Camera-type eye (tissue), 1 donor: ENCODE measurements at places on chromosomes 6 and 20. TPM values are rescaled to one million over a fixed set of nuclear protein-coding genes. Genes with fewer than 3 reads are reported as not detected.

The KCNQ2 gene
- 31.6 TPM for total RNA-seq

The BPIFA1 gene
- not detected for total RNA-seq

The FAXC gene
- 13.9 TPM for total RNA-seq

The ISM1 gene
- total RNA-seq: 0.99 TPM

The TCEA2 gene
- total RNA-seq: 41.7 TPM

The MAS1 gene
- total RNA-seq: 0.05 TPM

The PAX1 gene
- total RNA-seq: 0.33 TPM

The TREML1 gene
- 0.55 TPM for total RNA-seq

The CCN6 gene
- total RNA-seq: not detected

The TMEM170B gene
- 31.4 TPM for total RNA-seq

The HRH3 gene
- 1.3 TPM for total RNA-seq

The RNF182 gene
- 18.4 TPM for total RNA-seq

The OVOL2 gene
- total RNA-seq: 1.1 TPM

The FAM209B gene
- not detected for total RNA-seq

The LPIN3 gene
- 5.7 TPM for total RNA-seq

The GINM1 gene
- 55.9 TPM for total RNA-seq

The KIF25 gene
- total RNA-seq: not detected

The OR2B6 gene
- not detected for total RNA-seq

The LZTS3 gene
- total RNA-seq: 18.7 TPM

The PHACTR1 gene
- total RNA-seq: 21.8 TPM

The FAM83C gene
- 0.16 TPM for total RNA-seq

The ARHGAP40 gene
- total RNA-seq: 0.16 TPM

The PPDPF gene
- total RNA-seq: 104 TPM

The C6orf120 gene
- total RNA-seq: 39.0 TPM

The PACRG gene
- total RNA-seq: 10.6 TPM

The RSPH3 gene
- total RNA-seq: 13.4 TPM

The TNNC2 gene
- total RNA-seq: 93.6 TPM

The MATN4 gene
- 11.4 TPM for total RNA-seq

The KCNG1 gene
- total RNA-seq: 3.4 TPM

The HLA-DQA1 gene
- total RNA-seq: 0.38 TPM

The RALGAPA2 gene
- total RNA-seq: 66.7 TPM

The GSTA3 gene
- total RNA-seq: not detected

The CTAGE9 gene
- not detected for total RNA-seq

The RAD21L1 gene
- total RNA-seq: 0.38 TPM

The PM20D2 gene
- 38.7 TPM for total RNA-seq

The SNAP25 gene
- total RNA-seq: 162 TPM

The ENPP5 gene
- 8.9 TPM for total RNA-seq

The PKIB gene
- 19.4 TPM for total RNA-seq

The COL19A1 gene
- total RNA-seq: 2.3 TPM

The C6orf15 gene
- total RNA-seq: not detected

The PXMP4 gene
- total RNA-seq: 14.6 TPM

The CCDC170 gene
- 3.5 TPM for total RNA-seq

The APOBEC2 gene
- 31.3 TPM for total RNA-seq

The RBPJL gene
- not detected for total RNA-seq

The SOX18 gene
- total RNA-seq: 7.1 TPM

The TUBB2B gene
- 434 TPM for total RNA-seq

The MOG gene
- total RNA-seq: 0.16 TPM

The MYL9 gene
- total RNA-seq: 15.0 TPM

The LHFPL5 gene
- total RNA-seq: 0.27 TPM

The PPT2 gene
- total RNA-seq: 318 TPM
